NCI-H82 (cell line): ENCODE measurements at places on chromosomes 5 and 9.

- DNase-seq, result peak; percentile 39
Measured at GRCh38 chr9:99011161-99011709, 67.5 kb downstream of the COL15A1 start.

DNA sequence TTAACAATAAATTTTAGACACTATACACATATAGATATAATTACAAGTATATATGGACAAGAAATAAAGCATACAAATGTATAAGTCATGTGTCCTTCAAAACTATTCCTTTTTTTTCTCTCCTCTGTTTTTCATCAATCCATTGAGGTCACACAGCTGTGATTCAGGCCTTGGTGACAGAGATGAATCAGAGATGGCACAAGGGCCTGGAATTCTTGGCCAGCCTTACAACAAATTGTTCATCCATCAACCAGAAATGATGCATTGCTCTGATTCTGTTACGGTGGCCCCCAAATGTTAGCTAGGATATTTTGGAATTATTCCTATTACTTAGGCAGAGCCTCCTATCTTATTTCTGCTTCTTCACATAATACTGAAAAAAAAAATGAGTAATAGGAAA is 108.7 kb upstream of the MPDZ start:
- no peak for DNase-seq

DNA sequence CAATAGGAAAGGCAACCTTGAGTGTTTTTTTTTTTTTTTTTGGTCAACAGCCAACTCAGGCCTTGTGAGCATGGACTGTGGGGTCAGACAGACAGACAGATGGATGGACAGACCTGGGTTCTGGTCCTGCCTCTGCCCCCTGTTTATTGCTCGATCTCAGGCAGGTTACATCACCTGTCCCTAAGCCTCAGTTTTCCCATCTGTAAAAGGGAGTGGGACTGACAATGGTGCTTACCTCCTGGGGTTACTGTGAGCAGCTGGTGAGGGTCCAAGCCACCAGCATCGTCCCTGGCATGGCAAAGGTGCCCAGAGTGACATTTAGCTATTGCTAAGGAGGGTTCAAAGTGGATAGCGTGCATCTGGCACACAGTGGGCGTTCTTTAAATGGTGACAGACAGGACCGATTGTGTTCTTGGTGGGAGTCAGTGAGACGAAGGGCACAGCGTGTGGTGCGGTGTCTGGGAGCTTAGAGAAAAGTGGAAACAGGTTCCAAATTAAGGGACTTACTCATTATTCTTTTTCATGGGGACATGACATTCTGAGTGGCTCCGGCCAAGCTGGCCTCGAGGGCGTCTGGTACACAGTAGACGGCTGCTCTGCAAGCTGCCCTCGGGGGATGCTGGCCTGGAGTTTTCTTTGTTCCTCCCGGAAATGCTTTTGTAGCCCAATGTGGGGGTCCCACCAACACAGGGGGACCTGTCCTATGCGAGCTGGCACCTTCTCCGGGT is 72.1 kb downstream of the COL27A1 start:
- no peak for DNase-seq

DNA sequence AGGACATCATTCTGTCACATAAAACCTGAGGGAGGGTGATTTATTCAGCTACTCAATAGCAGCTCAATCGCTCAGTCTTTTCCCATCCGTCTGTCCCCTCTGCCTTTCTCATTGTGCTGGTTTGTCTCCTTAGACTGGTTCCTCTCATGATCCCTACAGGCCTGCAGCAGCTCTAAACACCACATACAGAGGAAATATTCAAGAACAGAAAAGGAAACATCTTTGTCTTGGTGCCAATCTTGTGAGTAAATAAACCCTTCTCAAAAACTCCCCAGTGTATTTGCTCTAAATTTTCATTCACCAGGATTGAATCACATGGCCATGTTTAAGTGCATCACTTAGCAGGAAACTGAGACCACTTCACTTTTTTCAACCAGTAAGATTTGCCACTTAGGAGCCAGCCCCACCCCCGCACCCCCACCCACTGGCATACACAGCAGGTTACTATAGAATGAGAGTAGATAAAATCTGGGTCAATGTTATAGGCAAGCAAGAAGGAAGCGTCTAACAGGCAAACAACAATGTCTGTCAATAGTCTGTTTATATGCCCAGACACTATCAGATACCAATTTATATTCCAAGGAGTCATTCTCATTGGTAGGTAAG is 895.5 kb upstream of the DMAC1 start:
- DNase-seq, result no peak

- no peak for DNase-seq
Measured at GRCh38 chr5:12320331-12320730, 416.1 kb upstream of the CTNND2 start.

DNA sequence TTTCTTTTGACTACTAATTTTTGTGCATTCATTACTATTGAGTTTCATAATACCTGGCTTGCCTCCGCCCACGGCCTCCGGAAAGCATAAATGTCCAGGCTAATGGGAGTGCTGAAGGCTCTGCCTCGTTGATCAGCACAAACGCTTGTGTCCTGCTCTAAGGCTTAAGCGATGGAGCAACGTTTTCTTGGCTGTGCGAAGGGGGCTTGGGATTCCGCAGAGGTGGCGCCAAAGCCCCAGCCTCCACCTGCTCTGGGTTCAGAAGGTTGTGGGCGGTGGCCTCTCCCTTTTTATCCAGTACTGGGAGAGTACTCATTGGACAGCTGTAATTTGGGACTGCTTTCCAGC is 19.7 kb downstream of the ANXA2R start:
- peak; percentile 42 for DNase-seq

- no peak for DNase-seq
Measured at GRCh38 chr5:14054965-14055963, 87.9 kb upstream of the TRIO start.

DNA sequence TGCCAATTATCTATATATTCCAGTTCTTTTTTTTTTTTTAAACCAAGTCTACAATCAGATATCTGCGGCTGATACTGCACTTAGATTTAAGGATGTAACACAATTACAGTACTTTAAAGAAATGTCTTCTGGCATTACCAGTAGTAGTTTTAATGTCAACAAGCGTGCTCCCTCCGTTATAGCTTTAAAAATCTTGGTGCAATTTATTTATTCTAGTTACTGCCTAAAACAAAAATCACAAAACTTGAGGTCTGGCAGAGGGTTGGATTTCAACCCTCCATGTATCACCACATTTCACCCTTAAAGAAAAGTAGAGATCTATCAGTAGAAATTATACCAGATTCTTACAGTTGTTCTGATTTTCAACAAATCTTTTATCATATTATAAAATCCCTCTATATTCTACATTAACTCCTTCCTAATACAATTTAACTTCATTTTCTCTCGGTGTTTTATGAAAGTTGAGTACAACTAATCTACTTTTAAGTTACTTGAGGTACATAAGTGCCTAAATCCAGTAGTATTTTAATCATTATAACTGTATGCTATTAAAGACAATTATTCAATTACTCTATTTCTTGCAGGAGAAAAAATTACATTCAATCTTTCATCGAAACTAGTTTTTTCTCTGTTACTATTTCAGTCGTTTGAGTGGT is 2.0 kb upstream of the RICTOR start:
- no peak for DNase-seq

- no peak for DNase-seq
Measured at GRCh38 chr5:66247176-66247960, 103.3 kb downstream of the SREK1 start.

GRCh38 chr9:78904686-78905085 is 607.8 kb downstream of the PSAT1 start:
- no peak for DNase-seq

DNA sequence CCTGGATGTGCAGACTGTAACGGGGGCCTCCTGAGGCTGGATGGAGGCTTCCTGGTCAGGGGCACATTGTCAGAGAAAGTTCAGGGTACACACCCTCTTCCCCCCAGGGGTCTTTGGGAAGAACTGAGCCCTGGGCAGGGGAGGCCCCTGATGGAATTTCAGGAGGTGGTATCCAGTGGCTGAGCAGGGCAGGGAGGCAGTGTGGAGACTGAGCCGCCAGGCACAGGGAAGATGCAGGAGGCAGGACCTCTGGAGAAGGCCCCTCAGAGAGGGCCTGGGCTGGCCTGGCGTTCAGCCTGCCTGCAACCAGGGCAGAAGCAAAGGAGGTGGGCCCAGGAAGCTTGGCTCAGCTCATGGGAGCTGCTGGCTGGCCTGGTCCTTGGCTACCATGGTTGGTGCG is 53.5 kb downstream of the GTF3C4 start:
- DNase-seq, result no peak

DNA sequence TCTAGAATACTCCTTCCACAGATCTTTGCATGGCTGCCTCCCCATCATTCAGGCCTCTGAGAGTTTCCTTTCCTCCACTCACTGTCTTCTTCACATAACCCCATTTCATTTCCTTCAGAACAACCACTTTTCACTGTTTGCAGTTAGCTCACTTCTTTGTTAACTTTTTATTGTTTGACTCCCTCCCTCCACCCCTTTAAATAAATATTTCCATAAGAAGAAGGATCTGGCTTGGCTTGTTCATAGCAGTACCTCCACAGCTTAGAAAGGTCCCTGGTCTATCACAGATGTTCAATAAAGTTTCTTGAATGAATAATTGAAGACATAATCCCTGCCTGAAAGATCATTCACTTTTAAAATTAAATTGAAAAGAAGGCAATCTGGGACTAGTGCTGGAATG is 661.6 kb downstream of the ACTL7B start:
- no peak for DNase-seq

DNA sequence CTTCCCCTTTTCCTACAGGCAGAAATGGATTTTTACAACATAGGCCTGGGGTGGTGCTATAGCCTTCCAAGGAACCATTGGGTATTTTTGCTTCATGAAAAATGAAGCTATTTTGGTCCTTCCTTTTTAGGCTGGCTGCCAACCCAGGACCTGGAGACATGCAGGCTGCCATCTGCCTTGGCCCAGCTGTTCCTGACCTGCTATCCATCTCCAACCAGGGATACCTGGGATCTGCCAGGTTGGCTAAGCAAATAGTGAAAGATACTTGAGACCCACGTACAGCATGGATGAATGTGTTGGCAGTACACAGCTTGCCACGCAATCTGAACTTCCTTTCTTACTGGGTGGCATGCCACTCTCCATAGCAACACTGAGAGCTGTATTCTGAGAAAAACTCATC is 31.1 kb downstream of the MRPS27 start:
- DNase-seq, result peak; percentile 70

DNA sequence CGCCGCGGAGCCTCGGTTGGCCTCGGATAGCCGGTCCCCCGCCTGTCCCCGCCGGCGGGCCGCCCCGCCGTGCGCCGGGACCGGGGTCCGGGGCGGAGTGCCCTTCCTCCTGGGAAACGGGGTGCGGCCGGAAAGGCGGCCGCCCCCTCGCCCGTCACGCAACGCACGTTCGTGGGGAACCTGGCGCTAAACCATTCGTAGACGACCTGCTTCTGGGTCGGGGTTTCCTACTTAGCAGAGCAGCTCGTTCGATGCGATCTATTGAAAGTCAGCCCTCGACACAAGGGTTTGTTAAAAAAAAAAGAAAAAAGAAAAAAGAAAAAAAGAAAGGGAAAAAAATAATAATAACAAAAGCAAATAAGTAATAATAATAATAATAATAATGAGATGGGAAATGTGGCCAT is 112.8 kb downstream of the GCNT1 start:
- DNase-seq, result no peak

GRCh38 chr5:45037927-45038326 is 229.2 kb downstream of the MRPS30 start:
- no peak for DNase-seq

GRCh38 chr5:180160789-180161188 is 48.2 kb downstream of the RASGEF1C start:
- no peak for DNase-seq

DNA sequence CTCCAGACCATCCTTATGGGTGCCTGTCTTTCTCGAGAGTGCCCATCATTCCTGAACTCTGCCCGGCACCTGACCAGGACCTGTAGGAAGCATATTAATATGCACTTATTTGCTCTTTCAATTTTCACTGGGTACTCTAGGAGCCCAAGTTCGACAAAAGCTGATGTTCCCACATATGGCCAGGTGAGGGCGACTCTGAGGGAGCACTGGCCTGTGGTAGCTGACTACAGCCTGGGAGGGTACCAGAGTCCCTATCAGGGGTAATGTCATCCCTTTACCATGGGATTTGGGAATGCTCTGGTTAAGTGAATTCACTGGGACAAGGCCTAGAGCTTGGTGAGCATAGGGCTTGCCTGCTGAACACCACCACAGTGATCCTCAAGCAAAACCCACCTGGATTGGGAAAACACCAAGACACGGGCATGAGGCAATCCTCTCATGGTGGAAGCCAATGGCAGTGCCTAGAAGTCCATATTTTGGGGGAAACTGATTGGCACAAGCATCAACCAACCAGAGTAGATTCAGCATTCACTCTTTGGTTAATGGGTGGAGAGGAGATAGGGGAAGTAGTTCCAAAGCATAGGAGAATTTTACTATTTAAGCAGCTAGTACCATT is 112.2 kb downstream of the MTX3 start:
- peak; percentile 49 for DNase-seq

GRCh38 chr5:179185941-179186411 is 125.8 kb downstream of the ZNF354C start:
- no peak for DNase-seq

- no peak for DNase-seq
Measured at GRCh38 chr5:127683008-127683407, 20.2 kb upstream of the CCDC192 start.

DNA sequence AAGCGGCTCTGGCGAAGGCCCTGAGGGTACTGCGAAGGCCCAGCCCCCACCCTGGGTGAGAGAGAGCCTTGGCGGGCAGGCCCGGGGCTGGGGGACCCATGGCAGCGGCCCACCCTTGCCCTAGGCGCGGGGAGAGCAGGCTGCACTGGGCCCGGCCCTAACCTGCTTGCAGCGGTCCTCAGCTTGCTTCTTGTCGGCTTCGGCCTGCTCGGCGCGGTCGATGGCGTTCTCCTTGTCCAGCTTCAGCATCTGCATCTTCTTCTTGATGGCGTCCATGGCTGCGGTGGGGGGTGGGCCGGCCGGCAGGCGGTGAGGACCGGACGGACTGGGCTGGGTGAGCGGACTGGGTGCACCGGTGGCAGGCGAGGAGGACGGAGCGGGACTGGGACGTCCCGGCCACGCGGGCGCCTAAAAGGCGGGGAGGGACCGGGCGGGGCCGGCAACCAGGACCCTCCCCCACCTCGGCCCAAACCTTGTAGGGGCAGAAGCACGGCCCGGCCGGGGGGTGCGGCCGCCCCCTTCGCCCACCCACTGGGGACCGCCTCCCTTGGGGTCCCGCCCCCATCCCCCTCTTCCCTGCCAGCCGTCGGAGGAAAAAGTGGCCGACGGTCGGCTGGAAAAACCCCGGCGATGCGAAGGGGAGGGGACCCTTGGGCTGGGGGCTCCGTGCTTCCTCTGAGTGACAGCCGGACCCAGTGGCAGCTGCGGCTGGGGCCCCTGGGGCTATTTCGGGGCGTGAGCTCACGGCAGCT is at the start of gene TPM2:
TSS of gene TPM2 (minus strand) at position 384 of the 752 bp plus-strand sequence. CDS start at position 276, 108 bp downstream.
- peak; percentile 41 for DNase-seq

GRCh38 chr5:78320401-78320800 is 25.9 kb upstream of the AP3B1 start:
- DNase-seq, result peak; percentile 60

DNA sequence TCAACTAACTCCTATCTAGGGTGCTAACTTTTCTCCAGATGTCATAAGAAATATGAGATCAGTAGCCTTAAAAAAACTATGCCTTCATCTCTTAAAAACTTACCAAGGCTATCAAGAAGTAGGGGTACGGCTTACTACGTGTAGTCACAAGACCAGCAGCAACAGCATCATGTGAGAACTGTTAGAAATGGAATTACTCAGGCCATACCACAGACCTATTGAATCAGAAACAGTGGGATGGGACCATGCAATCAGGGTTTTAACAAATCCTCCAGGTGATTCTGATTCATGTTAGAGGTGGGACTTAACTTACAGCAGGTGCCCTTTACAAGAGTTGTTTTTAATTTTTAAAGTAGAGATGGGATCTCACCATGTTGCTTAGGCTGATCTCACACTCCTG is 4.6 kb downstream of the IFNE start:
- DNase-seq, result no peak
